ENCODE measurements at places on chromosomes 11 and 22.

DNA sequence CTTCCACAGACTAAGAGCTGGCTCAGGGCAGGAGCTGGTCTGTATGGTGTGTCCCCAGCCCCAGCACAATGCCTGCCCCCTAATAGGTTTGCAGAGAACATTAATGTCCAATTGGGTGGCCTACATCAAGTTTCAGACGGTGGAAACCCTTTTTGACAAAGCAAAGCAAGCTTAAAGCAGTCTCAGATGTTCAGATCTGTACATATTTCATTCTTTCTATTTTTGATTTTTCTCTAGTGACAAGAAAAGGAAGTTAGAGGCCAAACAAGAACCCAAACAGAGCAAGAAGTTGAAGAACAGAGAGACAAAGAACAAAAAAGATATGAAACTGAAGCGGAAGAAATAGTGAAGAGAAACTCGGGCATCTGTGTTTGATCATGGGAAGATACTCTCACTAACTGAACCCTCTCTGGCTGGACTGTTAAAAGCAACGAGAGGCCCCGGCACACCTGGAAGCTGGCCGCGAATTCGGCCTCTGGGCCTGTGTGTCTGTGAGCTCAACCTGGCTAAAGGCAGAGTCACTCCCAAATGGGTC is 40.5 kb downstream of the NAT10 start:
- DNase-seq = no peak

DNA sequence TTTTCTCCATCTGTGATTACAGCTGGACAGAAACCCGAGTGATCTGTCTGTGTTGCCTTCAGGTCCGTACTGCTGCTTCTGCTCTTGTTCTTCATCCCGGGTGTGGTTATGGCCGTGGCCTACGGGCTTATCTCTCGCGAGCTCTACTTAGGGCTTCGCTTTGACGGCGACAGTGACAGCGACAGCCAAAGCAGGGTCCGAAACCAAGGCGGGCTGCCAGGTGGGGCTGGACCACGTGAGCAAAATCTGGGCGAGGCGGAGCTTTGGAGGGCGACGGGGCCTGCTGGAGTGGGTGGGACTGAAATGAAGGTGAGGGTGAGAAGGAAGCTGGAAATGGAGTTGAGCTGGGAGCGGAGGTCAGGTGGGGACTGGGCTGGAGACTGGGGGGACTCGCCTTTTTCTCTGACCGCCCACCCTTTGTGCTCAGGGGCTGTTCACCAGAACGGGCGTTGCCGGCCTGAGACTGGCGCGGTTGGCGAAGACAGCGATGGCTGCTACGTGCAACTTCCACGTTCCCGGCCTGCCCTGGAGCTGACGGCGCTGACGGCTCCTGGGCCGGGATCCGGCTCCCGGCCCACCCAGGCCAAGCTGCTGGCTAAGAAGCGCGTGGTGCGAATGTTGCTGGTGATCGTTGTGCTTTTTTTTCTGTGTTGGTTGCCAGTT is 11.1 kb downstream of the CCKBR start:
- no peak for DNase-seq

DNA sequence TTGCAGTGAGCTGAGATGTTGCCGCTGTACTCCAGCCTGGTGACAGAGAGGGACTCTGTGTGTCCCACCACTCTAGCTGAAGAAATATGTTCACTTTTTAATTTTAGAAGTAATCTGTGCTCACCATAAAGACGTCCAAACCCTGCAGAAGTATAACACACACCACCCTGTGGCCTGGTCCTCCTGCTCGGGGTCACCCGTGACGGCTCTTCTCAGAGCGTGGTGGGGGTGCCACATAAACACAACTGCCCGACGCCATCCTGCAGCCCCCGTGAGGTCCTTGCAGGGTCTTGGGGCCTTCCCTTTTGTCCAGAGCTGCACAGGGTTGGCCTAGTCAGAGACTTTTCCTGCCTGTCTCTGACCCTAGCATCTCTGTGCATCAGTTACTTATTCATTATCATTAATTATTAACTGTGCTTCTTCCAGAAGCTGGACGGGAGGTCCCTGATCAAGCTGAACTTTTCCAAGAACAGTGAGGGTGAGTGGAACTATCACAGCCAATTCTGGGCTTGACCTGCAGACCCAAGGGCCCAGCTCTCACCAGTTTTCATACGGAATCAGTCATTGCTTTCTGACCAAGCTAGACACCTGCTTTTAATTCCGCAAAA is 8.9 kb downstream of the PPIL2 start:
- DNase-seq = no peak

- no peak for DNase-seq
Measured at GRCh38 chr11:77113382-77114088, 10.9 kb downstream of the OMP start.

DNA sequence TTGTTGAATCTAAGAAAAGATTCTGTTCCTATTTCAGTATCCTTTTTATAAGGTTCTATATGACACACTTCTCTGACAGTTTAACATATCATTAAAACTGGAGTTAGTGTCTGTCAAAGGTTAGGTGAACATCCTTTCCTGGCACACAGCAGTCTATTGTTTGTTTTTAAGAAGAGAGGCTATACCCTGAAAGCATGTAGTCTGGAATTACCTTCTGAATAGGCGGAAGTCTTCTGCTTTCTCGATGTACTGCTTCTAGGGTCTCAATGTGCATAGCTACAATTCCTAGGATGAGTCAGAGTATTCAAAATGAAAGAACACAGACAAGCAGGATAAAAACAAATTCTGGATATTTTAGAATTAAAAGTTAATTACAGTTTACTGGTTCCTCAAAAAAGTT is 188.6 kb downstream of the SWAP70 start:
- no peak for DNase-seq

DNA sequence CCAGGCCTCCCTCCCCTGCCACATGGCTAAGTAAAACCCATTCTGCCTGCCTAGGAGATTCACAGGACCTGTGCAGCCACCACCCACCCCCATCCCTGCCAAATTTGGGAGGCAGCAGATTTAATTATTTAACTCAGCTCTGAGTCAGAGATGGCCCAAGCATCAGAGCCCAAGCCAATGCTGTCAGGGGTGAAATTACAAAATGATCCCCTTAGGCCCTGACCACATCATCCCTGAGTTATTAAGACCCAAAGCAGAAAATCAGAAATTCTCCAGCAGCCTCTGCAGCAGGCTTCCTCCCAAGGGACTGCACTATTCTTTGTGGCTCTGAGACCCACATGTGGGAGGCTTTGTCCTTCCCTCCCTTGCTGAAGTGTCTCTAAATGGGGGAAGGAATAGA is 52.8 kb upstream of the RRAS2 start:
- no peak for DNase-seq

DNA sequence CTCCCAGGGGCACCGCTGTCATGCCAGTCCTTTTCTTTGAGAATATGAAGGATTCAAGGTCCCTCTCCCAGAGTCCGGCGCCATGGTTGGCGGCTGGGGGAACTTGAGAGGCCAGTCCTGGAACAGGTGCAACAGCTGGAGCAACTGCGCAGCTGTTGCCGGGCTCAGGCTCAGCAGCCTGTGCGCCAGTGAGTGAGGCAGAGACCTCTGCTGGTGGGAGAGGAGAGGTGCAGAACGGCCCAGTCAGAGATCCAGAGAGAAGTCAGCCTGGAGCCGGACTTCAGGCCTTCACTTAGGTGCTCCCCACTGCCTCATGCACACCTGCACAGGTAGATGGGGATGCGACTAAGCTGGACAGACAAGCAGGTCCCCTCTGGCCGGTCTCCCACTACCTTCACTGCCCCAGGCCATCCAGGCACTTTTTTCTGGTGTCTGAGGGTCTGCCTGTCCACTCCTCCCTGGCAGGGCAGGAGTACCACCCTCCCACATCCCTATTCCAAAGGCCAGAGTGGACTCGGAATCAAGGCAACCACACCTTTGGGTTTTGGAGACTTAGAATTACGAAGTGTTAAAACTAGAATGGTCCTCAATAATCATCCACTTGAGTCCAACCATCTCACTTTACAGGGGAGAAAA is 4.6 kb downstream of the CHRDL2 start:
- no peak for DNase-seq

DNA sequence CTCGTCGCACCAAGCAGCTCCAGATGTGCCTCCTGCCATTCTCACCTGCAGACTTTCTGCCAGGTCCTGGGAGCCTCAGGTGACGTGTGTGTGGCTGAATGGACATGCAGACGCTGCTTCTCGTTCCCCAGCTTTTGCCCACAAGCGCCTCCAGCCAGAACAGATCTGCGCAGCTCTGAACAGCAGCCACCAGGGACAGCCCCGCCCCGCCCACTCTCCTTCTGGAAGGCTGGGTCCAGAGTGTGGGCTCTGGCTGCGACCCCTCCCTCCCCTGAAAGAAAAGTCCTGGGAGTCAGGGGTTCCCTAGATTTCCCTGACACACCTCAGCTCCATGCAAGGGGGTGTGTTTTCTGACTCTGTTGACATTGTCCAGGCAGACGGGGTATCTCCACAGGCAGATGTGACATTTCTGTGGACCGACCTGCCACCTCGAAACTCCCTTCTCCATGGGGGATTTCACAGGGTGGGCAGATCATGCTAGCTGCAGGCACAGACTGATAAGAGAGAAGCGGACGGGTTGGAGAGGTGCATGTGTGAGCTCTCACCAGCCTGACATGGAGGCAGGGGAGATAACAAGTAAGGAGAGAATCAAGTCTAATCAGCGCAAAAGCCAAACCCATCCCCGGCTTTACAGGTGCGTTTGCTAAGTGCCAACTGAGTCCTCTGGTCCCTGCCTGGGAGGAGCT is 19.8 kb downstream of the SLCO2B1 start:
- DNase-seq = no peak

- no peak for DNase-seq
Measured at GRCh38 chr11:127182586-127183203, 182.1 kb upstream of the KIRREL3 start.

DNA sequence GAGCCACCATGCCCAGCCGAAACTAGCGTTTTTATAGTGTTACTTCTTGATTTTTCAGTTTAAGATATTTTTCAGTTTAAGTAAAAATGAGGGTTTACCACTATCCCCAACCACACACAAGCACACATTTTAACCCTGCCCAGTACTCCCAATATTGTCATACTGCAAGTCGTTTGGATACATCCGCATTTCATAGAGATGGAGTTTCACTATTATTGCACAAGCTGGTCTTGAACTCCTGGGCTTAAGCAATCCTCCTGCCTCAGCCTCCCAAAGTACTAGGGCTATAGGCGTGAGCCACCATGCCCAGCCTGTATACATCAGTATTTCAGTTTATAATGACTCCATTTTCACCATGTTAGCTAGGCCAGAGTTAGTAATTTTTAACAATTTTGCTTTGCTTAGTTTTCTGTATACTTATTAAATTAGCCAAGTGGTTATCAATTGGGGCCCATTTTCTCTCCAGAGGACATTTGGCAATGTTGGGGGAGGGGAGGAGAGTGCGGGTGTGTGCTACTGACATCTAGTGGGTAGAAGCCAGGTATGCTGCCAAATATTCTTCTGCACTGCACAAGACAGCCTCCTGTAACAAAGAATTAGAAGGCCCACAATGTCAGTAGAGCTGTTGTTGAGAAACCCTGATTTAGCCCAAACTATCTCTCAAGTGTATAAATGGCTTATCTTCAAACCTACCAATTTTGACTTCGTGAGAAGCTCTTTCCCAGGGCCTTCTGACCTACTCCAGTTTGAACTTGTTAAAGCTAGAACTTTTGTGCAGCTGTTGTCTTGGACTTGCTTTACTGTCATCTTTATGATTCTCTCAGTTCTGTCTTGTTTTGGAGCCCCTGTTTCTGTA is 7.3 kb downstream of the USP47 start:
- no peak for DNase-seq

DNA sequence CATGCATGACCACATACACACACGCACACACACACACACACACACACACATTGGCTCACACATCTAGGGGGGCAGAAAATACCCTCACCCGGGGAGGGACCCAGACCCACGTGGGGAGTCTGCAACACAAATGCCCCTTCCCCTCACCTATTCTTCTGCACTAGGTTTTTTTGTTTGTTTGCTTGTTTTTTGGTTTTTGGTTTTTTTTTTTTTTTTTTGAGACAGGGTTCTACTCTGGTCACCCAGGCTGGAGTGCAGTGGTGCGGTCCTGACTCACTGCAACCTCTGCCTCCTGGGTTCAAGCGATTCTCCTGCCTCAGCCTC is 28.4 kb downstream of the WEE1 start:
- DNase-seq = no peak

- DNase-seq = no peak
Measured at GRCh38 chr11:67366546-67366945, 6.9 kb downstream of the CLCF1 start.

- DNase-seq = no peak
Measured at GRCh38 chr22:36406721-36407120, 19.0 kb upstream of the MYH9 start.

GRCh38 chr22:22957090-22957489 is 69.5 kb downstream of the IGLL5 start:
- no peak for DNase-seq

GRCh38 chr11:25755381-25755780 is 576.5 kb upstream of the ANO3 start:
- no peak for DNase-seq

- no peak for DNase-seq
Measured at GRCh38 chr11:26930518-26931247, 63.2 kb upstream of the FIBIN start.

DNA sequence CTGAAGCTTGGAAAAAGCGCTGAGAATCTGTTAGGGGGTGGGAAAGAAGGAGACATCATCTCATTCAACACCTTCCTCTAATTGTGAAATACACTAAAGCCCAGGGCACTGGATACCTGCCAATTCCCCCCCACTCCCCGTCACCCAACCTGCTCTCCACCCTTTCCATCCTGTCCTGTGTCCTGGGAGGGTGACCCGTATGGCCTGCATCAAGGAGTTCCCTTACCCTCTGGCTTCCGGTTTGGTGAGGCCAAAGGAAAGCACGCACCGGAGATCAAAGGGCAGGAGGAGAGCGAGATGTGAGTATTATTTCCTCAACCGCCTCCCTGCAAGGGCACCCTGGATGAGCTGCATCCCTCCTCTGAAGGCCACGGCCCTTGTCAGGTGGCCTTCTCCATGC is 65.0 kb upstream of the PTPRJ start:
- DNase-seq = no peak

DNA sequence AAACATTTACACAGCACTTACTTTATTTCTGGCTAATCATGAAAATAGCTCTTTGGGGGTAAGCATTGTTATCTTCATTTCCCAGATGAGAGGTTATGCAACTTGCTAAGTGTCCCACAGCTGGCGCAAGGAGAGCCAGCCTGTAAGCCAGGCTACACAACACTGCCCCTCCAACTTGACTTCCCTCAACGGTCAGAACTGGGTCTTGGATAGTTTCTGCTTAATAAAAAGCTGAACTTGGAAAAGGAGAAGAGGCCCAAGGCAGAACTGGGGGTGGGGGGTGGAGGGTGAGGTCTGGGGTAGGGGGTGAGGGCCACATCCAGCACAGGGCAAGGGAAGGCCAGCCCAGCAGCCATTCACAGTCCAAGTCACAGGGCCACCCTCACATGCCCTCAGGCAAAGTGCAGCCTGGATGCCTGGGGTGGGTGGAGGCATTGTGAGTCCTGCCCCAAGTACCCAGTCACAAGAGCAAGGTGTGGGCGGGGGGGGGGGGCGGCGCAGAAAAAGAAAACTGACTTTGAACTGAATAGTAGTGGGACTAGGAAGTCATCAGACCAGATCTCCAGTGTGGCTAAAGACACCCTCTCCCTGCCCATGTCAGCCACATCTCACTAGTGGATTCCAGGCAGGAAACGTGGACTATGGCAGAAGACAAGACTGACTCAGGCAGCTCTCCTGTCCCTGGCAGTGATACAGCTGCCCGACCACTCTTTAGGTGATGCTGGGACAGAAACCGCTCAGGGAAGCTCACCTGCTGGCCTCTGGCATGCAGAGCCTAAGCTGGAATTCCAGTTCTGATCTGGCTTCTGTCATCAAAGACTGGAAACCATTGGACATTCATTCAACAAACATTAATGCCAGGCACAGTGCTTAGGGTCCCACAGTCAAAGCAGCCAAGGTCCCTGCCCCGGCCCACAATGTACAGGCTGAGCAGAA is 52.4 kb downstream of the PACSIN2 start:
- no peak for DNase-seq

- no peak for DNase-seq
Measured at GRCh38 chr22:30056015-30056414, 24.2 kb upstream of the HORMAD2 start.
